ENCODE measurements at places on chromosomes 13 and 19. TPM values are rescaled to one million over a fixed set of nuclear protein-coding genes. Genes with fewer than 3 reads are reported as not detected.

GRCh38 chr19:40283414-40284250, 1.5 kb downstream of the AKT2 start:
- no peak for DNase-seq

Gene GPR4
- 14.0 TPM for total RNA-seq

GRCh38 chr13:28889086-28889732, 69.1 kb downstream of the MTUS2 start:
- DNase-seq = no peak

- no peak for DNase-seq
These were observed 502.3 kb downstream of the KCTD12 start for GRCh38 chr13:76383676-76384461.

GRCh38 chr13:51673165-51673564, 88.9 kb downstream of the WDFY2 start:
- no peak for DNase-seq

Gene MYO9B
- 182 TPM for total RNA-seq

Gene OLFM4
- total RNA-seq = not detected

GRCh38 chr13:71540098-71540497, 326.9 kb downstream of the DACH1 start:
- DNase-seq = no peak

DNA sequence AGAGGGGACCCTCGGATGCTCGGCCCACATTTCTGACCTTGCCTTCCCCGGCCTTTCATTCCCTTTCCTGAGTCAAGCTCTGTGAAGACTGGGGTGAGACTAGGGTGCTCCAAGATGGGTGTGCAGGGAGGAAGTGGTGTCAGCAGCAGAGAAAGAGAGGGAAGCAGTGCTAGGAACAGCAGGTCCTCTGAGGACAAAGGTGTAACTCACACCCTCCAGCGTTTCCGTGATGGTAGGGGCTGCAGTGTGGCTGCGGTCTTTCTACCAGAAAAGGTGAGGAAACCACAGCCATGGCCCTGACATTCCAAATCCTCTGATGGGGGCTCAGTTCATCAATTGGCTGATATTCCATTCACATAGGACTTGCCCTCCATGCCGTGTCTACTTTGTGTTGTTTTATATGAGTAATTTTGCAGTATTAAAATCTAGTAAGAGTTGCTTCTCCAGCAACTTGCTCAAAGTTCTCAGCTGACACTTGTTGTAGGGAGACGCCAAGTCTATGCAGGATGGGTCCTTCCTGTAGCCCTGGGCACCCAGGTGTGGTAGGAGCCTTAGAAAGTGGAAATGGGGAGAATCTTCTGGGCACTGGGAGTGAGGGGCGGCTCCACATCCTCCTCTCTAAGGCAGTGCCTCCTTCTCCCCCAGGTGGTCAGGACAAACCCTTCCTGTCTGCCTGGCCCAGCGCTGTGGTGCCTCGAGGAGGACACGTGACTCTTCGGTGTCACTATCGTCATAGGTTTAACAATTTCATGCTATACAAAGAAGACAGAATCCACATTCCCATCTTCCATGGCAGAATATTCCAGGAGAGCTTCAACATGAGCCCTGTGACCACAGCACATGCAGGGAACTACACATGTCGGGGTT, 1.6 kb downstream of the KIR3DL1 start:
- DNase-seq = no peak

DNA sequence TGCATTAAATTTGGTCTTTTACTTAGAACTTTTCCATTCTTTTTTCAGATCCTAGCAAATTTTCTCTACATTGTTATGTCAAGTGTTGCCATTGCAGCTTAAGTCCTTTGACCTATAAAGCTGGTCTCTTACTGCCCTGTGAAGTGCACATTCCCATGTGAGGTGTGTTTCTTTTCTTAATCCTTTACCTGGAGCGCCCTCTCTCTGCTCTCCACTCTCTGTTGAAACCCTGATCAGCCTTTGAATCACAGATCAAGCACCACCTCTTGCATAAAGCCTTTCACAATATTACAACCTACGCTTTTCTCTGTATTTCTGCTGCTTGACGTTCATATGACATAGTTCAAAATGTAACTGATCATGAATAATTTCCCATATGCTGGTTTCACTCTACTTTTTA, 84.8 kb downstream of the PCDH17 start:
- DNase-seq = no peak

- DNase-seq = no peak
These were observed 21.8 kb upstream of the PLEKHF1 start for GRCh38 chr19:29643361-29643935.

DNA sequence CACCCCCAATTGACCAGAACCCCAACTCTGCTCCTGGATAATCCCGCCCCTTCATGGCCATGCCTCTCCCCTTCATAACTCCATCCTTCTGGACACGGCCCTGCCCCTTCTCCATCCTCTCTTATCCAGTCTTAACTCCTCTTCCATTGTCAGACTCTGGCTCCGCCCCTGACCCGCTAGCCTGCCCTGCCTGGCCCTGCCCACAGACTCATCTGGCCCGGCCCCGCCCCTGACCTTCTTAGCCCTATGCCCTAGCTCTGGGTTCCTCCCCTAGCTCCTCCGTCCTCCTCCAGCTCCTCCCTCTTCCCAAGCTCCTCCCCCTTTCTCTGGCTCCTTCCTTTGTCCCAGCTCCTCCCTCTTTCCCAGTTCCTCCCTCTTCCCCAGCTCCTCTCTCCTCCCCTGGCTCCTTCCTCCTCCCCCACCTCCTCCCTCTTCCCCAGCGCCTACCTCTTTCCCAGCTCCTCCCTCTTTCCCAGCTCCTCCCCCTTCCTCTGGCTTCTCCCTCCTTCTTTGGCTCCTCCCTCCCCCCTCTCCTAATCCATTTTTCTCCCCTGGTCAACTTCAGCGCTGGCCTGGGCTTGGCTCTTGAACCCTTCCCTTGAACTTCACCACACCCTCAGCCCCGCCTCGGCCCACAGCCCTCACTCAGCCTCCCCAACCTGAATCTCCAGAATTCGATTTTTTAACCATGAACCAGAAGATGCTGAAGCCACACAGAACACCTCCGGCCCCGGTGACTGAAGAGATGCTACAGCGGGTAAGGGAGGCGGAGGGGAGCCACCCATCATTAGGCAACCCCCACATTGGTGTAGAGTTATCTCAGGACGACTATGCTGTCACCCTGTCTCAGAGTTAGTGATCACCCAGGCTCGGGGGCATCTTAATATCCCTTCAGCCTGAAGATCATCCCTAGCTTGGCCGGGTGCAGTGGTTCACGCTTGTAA, 9.2 kb upstream of the ZNF358 start:
- peak; percentile 88 for DNase-seq

DNA sequence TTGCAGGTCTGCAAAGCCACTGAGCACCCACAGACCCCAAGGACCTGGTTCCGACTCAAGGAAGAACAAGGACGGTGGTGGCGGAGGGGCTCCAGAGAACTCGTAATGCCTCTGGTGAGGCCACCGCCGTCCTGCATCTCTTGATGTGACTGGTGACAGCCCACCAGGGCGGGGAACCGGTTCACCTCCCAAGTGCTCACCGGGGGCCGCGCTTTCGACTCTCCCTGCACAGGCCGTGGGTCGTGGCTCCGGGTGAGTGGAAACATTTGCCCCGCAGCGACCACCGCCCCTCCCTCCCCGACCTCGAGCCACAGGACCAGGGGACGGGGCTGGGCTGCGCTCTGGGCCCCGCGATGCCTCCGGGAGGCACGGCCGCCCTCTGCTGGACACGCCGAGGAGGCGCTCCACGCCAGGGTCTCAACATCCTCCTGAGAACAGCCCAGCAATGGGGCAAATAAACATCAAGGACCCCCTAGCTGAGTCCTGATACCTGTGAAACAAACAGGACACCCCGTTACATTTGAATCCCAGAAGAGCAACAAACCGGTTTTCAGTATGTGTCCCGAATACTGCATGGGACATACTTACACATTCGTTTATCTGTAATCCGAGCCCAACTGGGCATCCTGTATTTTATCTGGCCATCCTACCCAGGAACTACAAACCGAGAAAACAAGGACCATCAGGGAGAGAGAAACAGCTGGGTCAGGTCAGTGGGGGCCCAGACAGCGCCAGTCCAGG, 3.9 kb upstream of the PLPP2 start:
- DNase-seq = no peak

DNA sequence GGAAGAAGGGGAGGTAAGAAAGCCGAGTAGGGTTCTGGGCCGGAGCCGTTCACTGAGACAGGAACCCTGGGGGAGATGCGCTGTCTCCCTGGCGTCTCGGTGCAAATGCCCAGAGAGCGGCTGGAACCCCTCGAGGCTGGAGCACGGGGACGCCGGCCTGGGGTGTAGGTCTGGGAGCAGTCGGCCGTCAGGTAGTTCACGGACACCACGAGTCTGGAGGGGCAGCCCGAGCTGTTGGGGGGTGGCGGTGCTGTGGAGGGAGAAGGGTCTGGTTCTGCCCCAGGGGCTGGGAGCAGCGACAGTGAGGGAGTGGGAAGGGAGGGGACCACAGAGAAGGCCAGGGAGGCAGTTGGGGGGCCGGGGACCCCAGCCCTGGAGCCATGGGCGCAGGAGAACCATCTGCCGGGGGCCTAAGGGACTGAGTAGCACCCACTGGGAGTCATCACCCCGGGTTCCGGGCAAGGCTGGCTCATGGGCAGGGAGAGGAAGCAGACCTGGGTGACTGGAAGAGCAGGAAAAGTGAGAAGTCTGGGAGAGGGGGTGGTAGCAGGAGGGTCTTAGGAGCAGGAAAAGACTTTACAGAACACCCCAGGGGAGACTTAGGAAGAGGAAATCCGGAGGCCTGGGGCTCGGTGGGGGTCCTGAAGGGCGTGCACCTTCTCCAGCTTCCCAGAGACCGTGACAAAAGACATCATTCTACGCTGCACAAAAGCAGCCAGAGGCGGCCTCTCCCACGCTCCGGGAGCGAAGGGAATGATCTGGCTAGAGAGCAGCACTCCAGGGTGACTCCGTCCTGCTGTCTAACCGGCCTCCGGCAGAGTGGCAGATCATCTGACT, 173.1 kb upstream of the SOX1 start:
- no peak for DNase-seq

DNA sequence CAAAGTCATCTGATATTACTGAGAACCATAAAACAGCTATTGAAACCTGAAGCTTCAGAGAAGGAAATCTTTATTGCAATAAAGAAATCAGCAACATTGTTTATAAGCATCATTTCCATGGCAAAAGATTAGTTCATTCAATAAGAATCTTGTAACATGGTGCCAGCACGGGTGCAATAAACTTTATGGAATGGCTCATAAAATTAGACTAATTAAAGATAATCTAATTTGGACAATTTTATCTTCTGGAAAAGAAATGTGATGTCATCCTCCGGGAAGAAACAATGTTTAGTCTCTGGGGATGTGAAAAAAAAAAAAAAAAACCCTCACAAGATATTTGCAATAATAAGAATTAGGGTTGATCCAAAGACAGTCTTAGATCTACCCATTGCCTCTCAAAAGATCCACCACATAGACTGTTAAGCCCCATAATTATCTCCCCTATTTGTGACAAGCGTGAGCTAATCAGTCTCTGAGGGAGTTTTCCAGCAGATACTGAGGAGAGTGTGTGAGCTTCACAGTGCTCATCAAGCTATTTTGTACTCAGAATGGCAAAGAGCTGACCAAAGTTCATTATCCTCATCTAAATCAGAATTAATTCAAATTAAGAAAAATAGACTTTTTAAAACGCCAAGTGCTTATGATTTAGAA, 297.0 kb upstream of the EDNRB start:
- no peak for DNase-seq

Gene CEACAM21
- total RNA-seq = not detected

Gene DYRK1B
- total RNA-seq = 34.7 TPM

DNA sequence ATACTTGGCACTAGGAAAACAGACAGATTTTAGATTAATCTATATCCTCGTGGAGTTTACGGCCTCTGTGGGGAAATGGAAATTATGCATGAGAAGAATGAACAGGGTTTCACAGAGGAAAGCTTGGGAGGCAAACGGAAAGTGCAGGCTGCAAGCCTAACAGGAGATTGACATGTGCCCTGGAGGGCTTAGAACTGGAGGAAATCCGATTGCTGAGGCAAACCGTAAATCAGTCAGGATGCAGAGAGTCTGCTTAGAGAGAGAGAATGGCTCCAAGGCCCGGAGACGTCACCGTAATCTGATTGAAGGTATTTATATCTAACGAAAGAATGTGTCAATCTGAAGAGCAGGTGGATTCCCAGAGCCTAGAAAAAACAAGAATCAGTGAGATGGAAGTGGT, 143.2 kb downstream of the KATNAL1 start:
- no peak for DNase-seq

DNA sequence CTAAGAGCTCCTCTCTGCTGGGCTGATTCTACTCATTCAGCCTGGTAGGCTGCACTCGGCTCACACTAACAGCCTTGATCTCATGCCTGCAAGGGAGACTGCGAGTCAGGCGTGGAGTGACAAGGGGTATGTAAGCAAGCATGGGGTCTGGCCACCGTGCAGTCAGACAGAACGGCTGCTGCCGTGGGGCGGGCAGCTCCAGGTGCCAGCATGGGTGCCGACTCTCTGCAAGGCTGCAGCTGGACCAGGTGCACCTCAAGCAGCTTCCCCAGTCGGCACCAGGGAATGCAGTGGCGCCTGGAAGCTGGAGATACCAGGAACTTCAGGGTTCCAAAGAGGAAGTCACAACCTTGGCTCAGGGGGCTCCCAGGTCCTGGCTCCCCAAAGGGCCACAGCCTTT, 892.3 kb downstream of the OLFM4 start:
- DNase-seq = no peak

DNA sequence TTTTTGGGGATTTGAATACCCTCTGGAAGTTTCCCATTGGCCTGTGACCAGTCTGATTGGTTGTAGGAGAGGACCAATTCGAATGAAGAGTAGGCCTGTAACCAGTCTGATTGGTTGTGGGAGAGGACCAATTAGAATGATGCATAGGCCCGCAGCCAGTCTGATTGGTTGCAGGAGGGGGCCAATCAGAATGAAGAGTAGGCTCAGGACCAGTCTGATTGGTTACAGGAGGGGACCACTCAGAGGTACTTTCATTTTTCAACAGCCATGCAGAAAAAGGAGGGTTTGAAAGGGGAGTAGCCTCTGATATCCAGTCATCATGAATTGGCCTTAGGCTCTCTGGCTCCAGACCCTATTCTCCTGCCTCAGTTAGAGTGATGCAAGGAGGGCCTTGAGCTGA, 30.4 kb upstream of the SLC1A5 start:
- DNase-seq = no peak

- no peak for DNase-seq
These were observed 350.1 kb downstream of the PCDH9 start for GRCh38 chr13:66879988-66880387.

DNA sequence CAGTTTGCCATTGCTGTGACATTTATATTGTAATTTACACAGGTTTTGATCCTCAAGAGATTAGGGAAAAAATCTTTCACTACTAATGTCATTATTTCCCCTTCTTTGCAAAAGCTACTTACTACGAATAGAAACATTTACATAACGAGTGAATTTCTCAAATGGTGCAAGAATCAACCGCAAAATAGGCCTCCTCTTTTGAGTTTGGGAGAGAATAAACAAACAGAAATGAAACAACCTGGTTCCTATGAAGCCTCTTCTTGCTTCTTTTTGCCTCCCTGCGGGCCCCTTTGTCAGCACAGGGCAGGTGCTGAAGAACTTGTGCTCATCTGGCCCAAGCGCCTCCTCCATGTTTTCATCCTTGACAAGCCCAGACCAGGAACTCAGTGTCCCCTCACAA, 10.1 kb upstream of the GJA3 start:
- no peak for DNase-seq

All from ascending aorta (tissue), 2 donors.